ENCODE measurements at places on chromosomes 3 and 15.

DNA sequence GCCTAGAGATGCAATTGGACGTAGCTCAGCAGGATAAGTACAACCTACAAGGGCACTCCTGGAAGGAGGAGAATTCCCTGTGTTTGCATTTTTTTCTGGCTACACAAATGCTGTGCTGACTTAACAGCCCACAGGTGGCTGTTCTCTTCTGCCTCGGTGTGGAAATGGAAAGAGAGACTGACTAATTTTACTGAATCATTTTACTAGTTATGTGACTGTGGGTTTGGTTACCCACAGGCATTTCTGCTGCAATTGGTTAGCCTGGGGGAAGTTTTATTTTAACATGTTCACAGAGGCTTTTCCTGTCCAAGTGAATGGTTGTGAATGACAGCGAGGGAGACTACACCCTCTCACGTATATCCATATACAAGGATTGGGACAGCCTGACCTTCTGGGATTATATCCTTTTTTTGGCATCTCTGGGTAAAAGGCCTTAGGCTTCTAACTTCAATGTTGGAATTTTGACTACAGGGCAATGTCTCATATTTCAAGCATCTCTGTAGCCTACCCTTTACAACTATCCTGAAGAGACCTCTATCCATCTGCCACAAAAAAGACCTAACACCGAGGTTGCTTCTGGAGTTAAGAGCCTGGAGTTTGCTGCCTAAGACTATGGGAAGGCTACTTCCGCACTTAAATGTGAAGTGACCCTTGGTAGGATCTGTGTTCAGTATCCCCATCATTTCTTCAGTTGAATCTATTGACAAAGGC lies 67.2 kb upstream of the TP63 start:
- no peak for DNase-seq

DNA sequence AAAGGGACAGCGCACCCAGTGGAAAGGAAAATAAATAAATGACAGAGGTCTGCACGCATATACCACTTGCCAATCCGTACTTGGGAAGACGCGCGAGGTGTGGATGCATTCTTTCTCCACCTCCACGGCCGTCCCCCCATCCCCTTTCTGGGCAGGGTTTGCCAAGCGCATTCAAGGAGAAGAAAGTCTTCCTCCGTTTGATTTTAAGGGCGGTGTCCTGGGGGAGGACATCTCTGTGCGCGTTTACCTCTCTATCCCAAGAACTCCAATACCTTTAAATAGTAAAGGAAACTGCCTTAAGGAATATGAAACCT lies 576 bp upstream of the MB21D2 start:
- no peak for DNase-seq

- no peak for DNase-seq
These were observed 36.9 kb downstream of the SH3BP5 start for GRCh38 chr3:15295506-15295905.

GRCh38 chr3:118447339-118447738 lies 587.3 kb downstream of the IGSF11 start:
- no peak for DNase-seq

DNA sequence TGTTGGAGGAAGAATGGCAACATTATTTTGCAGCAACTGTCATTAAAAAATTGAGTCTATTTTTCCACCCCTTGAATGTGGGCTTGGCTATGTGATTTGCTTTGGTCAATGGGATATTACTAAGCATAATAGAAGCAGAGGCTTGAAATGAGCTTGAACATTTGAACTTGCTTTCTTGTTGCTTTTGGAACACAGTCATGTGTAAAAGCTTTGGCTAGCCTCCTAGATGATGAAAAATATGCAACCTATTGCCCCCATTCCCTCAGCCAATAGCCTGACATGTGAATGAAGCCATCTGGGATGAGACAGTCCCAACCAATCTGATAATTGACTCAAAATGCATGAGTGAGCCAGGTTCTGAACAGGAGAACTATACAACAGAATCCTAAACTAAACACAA lies 78.4 kb downstream of the PLSCR2 start:
- DNase-seq = no peak

DNA sequence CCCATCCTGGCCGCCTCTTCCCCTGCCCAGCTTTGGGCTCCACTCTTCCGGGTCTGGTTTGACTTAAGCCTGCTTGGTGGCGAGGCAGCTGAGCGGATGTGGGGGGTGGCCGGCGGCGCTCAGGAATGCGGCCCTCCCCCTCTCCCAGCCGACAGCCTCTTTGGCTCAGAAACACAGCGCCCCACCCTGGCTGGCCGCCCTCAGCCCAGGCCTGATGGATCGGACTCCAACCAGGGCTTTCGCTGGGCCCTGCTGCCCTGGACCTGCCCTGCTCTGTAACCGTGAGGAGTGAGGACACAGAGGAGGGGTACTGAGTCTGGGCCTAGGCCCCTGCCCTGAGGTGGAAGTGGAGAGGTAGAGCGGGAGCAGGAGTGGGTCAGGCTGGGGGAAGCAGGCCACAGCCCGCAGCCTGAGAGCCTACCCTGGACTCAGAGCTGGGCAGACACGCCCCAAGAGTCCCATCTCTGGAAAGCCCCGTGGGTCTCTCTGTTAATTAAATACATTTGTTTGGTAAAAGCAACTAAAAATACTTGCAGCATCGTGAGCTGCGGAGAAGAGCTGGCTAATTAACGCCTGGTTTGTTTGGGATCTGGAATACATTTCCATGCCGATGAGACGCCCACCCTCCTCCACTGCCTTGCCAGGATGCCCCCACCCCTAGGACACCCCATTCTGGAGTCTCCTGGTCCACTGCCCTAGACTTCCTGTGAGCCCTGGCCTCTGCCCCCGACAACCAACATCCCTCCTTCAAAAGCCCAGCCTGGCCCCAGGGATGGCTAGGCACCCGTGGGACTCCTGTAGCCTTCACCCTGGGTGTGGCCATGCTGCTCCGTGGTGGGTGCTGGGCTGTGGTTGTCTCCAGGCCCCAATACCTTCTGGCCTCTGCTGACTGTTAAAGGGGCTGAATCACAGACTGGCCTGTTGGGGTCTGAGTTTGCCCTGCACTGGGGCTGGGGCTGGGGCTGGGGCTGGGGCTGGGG lies 19.6 kb downstream of the PLXNA1 start:
- DNase-seq = peak; percentile 90

Data from left ventricle myocardium inferior (tissue), 1 donor.